Stimulated activated CD8-positive, alpha-beta memory T cell treated with anti-CD3 and anti-CD28 coated beads, Interleukin-7, amount 100 ng/mL, for 24 hours (primary cell): ENCODE measurements at places on chromosomes 16 and 17.

DNA sequence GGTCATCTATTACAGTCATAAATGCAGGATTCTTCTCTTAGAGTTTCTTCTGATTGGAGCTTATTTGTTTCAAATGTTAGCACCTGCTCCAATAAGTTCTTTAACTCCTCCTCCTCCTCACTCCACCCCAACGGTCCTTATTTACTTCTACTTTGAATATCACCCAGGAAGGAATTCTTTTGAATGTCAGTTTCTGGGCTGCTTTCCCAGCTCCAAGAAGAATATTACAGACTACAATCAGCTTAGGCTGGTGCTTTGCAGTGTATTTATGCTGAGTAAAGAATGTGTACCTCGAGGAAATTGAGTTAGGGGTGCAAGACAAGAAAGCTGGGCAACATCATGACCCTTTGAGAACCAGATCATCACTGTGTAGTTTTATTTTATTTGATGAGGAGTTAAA lies 30.8 kb downstream of the MAP3K3 start:
- DNase-seq: no peak

- DNase-seq: no peak
Measured at GRCh38 chr16:8961811-8962390, 1.8 kb downstream of the USP7 start.

DNA sequence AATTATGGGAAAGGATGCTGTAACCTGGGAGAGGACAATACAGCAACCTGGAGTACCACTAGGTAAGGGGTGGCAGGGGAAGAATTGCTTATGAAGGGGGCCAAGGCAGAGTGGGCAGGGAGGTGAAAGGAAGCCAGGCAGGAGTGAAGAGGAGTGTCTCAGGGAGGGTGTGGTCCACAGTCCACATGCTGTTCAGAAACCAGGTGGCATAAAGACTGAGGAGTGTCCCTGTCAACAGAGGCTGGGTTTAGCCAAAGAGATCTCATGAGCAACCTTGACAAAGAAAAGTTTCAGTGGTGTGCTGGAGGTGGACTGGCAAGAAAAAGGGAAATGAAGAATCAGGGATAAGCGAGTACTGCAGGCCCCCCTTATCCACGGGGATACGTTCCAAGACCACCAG lies 88.4 kb downstream of the SPACA3 start:
- DNase-seq: no peak

DNA sequence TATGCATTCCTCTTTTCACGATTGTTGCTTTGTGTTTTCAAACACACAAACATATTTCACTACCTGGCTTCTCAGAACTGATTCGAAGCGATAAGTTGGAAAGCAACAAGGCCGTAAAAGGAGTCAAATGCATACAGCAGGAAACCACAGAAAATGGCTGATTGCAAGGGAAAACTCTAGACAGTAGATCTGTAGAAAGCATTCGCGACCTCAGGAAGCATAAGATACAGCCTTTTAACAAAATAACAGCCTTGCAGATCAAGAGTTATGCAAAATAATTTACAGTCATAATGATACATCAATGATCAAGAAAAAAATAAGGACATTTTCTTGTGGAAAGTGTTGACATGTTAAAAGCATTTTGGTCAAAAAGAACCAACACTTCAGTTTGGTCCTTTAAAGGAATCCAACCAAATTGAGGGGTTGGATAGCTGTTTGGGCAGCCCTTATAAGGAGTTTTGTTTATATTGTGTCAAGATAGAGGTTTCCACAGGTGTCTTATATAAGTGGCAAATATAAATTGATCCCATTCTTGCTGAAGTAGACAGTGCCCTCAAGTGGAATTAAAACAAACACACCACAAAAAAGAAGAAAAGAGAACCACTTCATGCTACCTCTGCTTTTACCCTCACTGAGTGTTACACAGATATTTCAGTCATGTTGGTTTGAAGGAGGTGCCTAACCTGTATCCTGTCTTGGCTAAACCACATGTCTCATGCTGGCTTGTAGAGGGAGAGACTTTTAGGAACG lies 5.5 kb downstream of the CYLD start:
- no peak for DNase-seq

- DNase-seq: no peak
Measured at GRCh38 chr17:74773871-74774286, 2.3 kb downstream of the NAT9 start.

DNA sequence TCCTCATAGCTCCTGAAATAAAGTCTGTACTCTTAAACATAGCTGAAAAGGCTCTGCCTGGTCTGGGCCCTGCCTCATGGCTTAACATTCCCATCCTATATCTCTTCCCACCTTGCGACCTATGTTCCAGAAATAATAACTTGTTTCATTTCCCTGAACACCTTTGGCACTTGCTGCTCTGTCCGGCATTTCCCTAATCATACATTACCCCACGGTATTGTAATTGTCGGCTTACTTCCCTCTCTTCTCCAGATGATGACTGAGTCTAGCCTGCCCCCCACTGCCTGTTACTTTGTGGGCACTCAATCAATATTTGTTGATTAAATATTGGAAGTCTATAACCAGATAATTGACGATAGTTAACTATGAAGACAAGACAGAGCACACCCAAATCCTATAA lies 23.3 kb upstream of the SUPT4H1 start:
- DNase-seq: no peak

GRCh38 chr17:32440722-32441121 lies 3.6 kb upstream of the PSMD11 start:
- no peak for DNase-seq

DNA sequence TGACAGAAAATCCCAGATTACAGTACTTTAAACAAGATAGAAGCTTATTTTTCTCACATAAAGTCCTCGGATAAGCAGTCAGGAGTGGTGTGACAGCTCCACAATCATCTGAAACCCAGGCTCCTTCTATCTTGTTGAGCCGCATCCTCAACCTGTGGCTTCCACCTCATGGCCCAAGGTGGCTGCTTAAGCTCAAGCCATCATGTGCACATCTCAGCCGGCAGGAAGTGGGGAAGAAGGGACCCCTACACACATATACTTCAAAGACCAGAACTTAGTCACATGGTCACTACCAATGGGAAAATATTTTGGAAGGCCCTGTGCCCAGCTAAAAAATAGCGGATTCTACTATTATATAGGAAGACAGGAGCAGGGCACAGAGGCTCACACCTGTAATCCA lies 11.0 kb upstream of the FBXO47 start:
- DNase-seq: no peak

GRCh38 chr17:55383771-55384642 lies 37.6 kb downstream of the MMD start:
- no peak for DNase-seq

GRCh38 chr16:24668481-24669061 lies 60.9 kb upstream of the TNRC6A start:
- no peak for DNase-seq

DNA sequence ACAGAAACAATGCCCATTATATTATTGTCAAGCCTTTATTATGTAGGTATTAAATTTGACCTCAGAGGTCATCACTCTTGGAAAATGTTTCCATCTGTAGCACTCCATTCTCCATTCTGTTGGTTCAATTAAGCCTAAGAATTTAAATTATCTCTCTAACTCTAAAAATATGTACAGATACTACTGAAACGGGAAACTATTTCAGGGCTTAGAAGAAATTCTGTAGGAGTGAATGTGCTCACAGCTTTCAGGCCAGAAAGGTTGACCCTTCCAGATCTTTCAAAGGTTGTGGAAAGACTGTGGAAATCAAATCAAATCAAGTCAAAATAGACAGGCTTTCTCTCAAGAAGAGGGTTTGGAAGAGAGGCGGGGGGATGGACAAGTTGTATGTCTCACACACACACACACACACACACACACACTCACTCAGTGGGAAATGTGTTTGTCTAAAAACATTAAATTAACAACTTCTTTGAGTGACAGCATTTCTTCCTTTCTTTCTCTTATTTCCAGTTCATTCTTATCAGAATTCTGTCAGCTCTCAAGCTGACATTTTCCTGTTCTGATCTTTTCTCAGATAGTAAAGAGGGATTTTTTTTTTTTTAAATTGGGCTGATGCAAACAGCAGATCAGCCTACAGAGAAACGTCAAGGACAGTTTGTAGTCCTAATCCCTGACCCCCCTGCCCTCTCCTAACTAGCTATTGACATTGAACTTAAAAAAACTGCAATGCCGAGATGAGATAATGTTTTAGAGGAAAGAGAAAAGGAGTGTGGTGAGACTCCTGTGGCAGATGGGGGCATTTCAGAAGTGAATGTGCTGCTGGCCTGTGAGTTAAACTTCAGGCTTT lies 139.0 kb upstream of the ZFHX3 start:
- no peak for DNase-seq

GRCh38 chr17:2171702-2172076 lies 116.8 kb downstream of the HIC1 start:
- DNase-seq: no peak

DNA sequence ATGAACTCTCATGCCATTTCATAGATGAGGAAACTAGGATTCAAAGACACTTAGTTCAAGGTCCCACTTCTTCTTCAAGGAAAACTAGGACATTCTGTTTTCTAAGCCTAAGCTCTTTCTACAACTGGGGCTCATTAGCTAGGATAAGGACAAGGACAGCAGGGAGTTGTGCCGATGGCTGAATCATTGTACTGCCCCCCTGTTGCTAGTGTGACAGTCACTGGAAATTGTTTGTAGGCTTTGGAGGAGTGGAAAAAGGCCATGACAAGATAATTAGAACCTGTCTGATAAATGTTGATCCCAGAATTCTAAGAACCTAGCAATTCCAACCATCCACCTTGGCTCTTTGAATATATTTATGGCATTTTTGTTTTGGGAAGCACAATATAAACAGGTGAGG lies 445.7 kb downstream of the CDH8 start:
- no peak for DNase-seq

- DNase-seq: no peak
Measured at GRCh38 chr16:89452241-89452640, 38.1 kb downstream of the ANKRD11 start.

- no peak for DNase-seq
Measured at GRCh38 chr17:54180950-54181349, 358.2 kb downstream of the KIF2B start.
